ENCODE measurements at places on chromosomes 1 and 21.

DNA sequence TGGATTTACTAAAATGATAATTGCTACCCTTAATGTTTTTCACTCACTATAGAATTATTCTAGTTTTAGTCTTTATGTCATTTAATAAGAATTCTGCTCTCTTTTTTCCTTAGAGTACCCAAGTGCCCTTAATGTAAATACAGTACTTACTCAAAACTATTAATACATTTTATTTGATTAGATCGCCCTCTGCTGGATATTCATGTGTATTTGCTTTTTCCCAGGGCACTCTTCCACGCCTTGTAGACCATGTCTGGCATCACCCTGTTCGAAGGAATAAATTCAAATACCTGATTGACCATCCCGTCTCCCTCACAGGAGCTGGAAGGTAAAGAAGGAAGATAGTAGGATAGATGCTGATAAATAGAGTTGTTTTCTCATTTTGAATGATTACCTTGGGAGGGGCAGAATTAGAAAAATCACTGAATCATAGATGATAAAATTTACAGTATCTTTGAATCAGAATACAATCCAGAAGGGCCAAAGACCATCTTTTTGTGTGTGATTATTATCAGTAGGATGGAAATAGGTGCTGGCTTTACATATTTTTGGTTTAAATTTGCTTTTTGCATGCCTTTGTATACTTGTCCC, 4.1 kb downstream of the AXDND1 start:
- peak; percentile 15 for DNase-seq

GRCh38 chr1:193619911-193620310, 433.5 kb upstream of the B3GALT2 start:
- DNase-seq: no peak

DNA sequence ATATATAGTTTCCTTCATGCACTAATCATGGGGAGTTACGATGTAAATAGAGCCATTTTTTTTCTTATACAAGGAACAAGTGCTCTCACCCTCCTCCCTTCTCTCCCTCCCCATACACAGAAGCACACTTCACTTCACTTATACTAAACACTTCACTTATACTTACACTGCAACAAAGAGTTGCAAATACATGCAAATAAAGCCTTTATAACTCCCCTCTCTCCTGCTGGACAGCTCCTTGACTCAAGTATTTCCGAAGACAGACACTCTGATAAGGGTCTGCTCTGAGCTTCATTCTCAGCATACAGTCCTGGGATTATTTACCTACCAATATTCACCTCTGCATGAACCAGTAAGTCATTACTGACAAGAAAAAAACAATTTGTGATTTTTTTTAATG, 35.6 kb upstream of the ERG start:
- no peak for DNase-seq

- no peak for DNase-seq
Observed at GRCh38 chr1:3976821-3977220, 76.7 kb upstream of the C1orf174 start.

DNA sequence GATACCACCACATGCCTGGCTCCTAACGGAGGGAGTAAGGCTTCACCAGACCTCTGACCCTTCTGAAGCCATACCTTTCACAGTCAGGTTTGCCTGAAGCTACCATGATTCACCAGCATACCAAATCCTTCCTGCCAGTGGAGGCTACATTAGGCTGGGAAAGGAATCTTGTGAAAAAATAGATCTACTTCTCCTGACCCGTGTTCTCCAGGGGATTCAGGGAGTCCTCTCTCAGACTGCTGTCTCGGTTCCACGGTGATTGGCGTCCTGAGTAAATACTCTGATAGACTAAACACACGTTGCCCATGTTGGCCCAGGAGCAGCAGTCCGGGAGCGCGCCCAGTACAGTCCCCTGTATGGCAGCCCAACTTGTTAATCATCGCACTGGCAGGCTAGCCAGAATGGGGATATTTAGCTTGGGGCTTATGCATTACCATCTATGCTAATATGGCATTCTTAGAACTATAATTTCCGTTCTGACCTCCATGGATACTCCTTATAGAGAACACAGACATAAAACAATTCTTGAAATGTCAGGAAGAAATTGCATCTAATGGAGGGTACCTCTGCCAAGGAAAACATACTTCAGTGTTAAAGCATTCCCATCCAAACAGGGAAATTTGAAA, 173.2 kb downstream of the ROR1 start:
- DNase-seq: no peak

DNA sequence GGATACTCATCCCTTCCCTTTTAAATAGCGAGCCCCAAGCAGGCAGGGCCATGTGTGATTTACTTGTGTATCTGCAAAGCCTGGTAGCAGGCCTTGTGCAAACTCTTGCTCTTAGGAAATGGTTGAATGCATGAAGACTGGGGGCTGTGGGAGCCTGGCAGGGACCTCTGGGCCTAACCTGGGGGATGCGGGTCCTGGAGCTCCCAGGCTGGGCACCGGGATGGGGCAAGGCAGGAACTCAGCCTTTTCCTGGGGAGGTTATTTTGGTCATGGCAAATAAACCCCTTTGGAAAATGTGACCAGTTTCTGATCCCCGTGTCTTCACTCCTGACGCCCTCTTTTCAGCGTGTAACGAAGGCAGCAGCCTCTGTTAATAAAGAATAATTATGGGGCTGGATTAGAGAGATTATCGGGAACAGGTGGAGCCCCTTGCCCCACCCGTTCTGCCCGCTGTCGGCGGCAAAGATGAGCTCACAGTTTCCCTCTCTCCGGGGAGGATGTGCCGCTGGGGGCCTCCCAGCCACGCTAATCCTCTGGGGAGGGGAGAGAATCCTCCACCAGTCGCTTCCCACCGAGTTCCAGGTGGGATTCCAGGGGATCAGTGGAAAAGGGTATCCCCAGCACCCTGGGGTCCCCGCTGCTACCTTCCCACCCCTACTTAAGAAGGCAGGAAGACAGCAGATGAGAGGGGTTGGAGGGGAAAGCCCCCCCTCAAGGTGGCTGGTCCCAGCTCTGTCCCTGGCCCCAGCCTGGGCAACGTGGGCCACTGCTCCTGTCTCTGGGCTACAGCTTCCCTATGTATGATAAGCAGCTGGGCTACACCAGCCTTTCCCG, 69.7 kb upstream of the WNT4 start:
- no peak for DNase-seq

Measured in activated CD4-positive, alpha-beta T cell treated with anti-CD3 and anti-CD28 coated beads, Interleukin-2, amount 50 U/mL, for 1 hour (primary cell).